ENCODE measurements at places on chromosomes 6 and 20. TPM values are rescaled to one million over a fixed set of nuclear protein-coding genes. Genes with fewer than 3 reads are reported as not detected.

GNMT gene
- total RNA-seq, result 0.69 TPM

ANKRD66 gene
- total RNA-seq, result not detected

COL9A3 gene
- 0.33 TPM for total RNA-seq

SMOC2 gene
- total RNA-seq, result 0.10 TPM

HDAC2 gene
- 144 TPM for total RNA-seq

NRSN1 gene
- total RNA-seq, result not detected

NKX2-4 gene
- not detected for total RNA-seq

SLC17A3 gene
- total RNA-seq, result 0.11 TPM

TRIM10 gene
- not detected for total RNA-seq

FAM217A gene
- total RNA-seq, result not detected

LAMA4 gene
- 0.30 TPM for total RNA-seq

MDFI gene
- total RNA-seq, result not detected

HTR1E gene
- total RNA-seq, result not detected

GRCh38 chr20:34171640-34172039, 59.6 kb upstream of the EIF2S2 start:
- no peak for DNase-seq

DNA sequence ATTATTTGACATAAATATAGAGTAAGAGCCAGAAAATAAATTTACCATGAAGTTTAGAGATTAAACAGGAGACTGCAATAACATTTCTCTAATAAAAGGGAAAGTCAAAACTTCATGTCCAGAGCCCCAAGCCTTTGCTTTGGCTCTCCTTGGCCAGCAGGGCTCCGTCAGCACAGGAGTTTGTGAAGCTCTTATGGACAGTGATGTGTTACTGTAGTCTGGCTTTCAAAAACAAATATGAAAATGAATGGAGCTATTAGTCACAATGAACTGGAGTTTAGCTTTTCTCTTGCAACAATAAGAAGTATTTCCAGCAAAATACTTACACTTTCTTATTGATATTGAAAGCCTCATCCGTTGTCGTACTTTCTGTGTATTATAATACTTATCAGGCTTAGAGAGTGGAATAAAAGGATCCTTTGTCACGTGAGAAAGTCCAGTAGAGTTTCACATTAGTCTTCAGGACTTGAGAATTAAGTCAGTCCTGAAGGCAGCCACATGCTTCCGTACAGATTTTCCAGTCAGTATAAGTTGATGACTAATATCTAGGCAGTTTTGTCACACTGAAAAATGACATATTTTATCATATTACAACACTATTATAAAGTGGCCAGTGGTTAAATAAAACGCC, 117.0 kb upstream of the PRL start:
- no peak for DNase-seq

DNA sequence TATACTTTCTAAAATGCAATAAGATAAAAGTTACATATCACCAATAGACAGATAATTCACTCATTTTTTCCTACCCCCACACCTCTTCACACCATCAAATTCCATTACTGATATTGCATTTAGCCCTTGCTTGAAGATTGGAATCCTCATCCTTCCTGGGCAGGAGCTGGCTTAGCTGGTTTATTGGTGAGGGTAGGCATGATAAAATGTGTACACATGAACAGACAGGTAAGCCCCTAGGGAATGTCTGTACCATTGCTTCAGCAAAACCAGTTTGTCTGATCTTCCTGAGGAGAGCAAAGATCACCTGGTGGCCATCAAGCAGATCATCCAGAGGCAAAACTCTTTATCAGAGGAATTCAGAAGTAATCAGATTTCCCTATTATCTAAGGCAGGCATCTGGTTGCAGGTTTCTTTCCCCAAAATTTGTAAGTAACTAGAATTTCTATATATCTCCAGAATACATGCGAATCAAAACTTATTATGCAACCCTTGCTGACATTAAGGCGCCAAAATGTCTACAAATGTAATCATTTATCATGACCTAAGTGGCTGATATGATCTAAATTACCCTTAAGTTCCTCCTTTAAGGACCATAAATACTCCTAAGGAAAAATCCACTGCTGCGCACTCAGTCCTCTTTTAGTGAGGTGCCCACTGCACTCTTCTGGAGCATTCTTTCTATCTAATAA, 6.6 kb upstream of the FABP7 start:
- no peak for DNase-seq

GRCh38 chr6:113522376-113522775, 334.8 kb upstream of the MARCKS start:
- DNase-seq, result no peak

- DNase-seq, result no peak
These were observed 138.1 kb downstream of the TBXT start for GRCh38 chr6:166029506-166029905.

DNA sequence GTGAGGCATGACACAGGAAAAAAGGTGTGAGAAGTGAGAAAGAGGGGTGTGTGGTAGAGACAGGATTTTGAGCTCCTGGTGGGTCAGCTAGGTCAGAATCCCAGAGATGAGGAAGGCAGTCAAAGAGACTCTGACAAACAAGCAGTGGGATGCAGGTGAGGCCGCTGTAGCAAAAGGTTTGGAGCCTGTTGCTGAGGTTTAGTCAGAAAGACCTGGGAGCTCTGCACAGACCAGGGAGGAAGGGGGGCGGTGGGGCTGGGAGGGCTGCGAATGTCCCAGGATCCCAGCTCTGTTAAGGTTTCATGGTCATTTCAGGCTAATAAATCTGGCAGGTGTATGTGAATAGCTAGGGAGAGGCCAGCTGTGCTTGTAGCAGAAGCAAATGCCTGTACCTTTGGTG, 373.9 kb upstream of the SYNCRIP start:
- DNase-seq, result no peak

DNA sequence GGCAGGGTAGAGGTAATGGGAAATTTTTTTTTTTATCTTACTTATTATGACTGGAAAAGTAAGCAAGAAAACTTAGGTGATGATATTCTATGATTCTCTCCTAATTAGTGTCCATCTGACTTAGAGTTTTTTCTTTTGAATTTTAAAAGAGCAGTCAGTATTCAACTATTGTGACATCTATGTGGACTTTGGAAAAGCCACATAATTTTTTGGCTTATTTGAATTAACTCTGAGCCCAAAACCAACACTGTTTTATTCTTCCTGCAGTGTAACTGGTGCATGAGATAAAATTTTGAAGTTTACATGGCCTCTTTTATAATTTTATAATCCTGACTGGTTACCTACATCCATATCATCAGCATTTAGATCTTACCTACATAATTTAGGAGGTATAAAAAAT, 619.7 kb downstream of the EPM2A start:
- DNase-seq, result no peak

- DNase-seq, result no peak
These were observed 1.7 kb upstream of the WFDC2 start for GRCh38 chr20:45467861-45468260.

DNA sequence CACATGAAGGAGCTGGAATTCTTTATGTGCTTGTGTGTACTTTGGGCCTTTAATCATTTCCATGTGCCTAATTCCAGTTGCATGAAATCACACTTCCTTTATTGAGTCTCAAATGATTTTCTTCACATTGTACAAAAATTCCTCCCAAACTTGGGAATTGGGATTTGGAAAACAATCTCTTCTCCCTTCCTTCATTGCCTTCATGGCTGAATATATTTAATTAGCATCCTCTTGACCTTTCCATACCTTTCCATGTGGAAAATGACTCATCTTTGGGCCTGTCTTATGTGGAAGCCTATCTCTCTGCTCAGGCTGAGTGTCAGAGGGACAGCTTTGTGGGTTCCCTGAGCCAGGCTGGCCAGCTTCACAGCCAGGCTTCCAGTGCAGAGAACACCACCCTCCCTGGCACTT, 33.0 kb upstream of the CDH4 start:
- DNase-seq, result no peak

- no peak for DNase-seq
These were observed 70.2 kb downstream of the SLC22A3 start for GRCh38 chr6:160418370-160418769.

DNA sequence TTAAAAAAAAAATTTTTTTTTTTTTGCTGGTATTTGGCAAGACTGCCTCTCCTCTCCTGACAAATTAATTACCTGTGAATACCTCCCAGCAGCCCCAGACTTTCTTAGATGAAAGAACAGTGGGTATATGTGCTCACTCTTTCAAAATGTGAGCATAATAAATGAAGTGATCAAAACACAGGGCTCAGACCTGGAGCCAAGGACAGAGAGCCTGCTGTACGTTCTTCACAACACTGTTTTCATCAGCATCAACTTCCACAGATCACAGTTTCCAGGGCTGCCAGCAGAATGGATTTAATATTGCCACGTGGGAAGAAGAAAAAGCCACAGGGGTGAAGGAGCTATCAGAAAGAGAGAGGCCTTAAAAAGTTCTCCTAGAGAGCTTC, 25.3 kb upstream of the NRSN1 start:
- DNase-seq, result no peak

DNA sequence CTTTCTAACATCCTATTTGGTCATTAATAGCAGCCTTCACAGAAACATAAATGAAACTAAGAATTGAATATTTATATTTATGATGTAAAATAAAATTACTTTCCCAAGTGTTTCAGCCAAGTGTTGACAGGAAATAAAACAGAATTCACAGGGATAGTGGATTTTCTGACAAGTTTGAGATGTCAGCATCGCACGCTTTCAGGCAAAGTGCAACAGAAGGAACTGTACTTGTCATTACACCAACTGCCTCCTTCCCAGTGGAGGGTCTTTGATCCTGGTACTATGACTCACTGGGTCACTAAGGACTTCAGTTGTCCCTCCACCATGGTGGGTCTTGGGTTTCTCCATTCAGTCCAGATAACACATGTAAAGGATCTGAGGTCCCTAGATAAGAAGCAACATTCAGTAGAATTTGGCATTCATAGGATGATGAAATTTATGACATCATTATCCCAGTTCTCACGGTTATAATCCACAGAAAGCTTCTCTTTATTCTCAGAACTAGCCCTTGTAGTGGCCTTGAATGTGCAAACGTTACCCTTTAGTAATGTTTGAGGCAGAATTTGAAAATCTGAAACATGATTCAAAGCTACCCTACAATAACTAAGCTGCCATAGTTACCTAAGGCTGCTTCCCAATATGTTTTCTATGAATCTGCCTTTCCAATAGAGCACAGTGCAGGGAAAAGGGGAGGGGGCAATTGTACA, 3.8 kb upstream of the TNFAIP3 start:
- DNase-seq, result no peak

GRCh38 chr20:58627212-58628072, 23.6 kb upstream of the STX16 start:
- DNase-seq, result no peak

- DNase-seq, result no peak
These were observed 45.1 kb downstream of the TMEM242 start for GRCh38 chr6:157278171-157278570.

GRCh38 chr6:105437236-105437635, 34.4 kb upstream of the PREP start:
- no peak for DNase-seq

GRCh38 chr6:152943260-152943897, 39.5 kb downstream of the FBXO5 start:
- no peak for DNase-seq

- no peak for DNase-seq
These were observed 5.3 kb downstream of the DDRGK1 start for GRCh38 chr20:3199206-3199605.

- DNase-seq, result no peak
These were observed 9.6 kb downstream of the C20orf203 start for GRCh38 chr20:32664012-32664677.

GRCh38 chr6:161568885-161569456, 295.1 kb upstream of the AGPAT4 start:
- DNase-seq, result no peak

DNA sequence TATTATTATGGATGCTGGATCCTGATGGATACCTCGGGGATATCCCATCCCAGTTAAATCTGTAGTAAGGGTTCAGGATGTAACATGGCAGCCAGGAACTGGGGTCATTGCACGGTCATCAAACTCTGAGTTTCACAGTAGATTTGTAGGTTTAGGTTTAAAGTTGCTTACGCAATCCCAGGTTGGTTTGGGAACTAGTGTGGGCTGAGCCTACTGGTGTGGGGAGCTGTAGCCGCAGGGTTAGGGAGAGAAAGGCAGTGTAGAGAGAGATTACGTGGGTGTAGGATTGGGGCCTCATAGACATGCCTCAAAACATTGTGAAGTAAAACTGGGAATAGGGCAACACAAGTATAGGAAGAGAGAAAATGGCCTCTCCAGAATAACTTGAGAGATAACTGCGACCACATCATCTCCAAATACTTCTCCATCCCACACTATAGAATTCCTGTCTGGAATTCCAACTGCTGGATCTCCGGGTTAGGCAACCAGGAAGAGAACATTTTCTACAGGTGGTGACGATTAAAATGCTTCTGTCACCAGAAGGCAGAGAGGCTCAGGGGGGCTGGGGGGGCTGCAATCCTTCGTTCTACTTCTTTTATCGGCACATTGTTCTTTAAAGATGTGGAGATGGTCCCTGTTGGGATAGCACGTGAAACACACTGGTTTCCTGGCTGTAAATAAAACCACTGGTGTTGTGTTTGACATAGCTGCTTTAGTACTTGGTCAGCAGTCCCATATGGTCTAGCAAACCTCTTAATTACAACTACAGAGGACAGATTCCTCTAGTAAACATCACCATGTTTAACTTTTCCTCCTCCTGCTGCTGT, 44.9 kb upstream of the TMEM170B start:
- no peak for DNase-seq

DNA sequence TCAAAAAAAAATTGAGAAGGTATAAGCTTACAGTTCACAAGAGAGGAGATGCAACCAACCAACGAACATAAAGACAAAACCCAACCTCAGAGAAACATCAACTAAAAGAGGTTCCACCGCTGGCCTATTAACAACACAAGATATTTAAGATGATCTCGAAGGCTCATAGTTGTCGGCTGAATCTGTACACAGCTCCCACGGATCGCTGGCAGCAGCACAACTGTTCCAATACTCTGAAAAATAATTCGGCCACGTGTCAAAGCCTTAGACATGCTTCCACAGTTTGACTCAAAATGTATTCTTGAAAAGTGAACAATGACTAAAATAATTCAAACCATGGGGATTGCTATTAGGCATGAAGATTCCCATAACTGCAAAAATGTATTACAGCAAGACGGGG, 13.7 kb downstream of the EXOC2 start:
- no peak for DNase-seq

DNA sequence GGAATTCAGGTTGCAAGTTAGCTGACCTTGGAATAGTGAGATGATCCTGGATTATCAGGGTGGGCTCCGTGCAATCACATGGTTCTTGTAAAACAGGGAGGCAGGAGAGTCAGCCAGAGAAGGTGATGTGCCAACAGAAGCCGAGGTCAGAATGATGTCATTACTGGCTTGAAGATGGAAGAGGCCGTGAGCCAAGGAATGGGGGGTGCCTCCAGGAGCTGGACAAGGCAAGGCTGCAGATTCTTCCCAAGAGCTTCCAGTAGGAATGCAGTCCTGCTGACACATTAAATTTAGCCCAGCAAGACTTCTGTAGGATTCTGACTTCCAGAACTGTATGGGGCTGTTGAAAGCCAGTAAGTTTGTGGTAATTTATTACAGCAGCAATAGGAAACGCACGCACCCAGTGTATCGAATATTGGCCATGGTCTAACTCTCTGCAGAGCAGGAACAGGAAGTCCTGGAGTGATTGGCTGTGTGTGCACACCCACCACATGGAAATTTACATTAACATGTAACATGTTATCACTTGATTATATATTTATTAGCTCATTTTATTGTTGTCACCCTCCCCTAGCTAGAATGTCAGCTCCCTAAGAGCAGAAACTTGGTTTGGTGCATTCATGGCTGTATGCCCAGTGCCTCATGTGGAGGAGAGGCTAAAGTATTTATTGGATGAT, 19.1 kb downstream of the SLC24A3 start:
- DNase-seq, result no peak

- DNase-seq, result no peak
These were observed 146.2 kb downstream of the FAM83B start for GRCh38 chr6:54992789-54993188.

Data from activated T-cell treated with anti-CD3 and anti-CD28 coated beads, Interleukin-2, amount 50 U/mL, for 4 hours (primary cell).